ENCODE measurements at places on chromosomes 5 and 9. TPM values are rescaled to one million over a fixed set of nuclear protein-coding genes. Genes with fewer than 3 reads are reported as not detected.

Gene TMEFF1
- 2.6 TPM for polyA plus RNA-seq

Gene CARTPT
- not detected for polyA plus RNA-seq

Gene BTNL9
- polyA plus RNA-seq, result 21.5 TPM

Gene NPR3
- polyA plus RNA-seq, result 41.4 TPM

Gene ZDHHC11B
- polyA plus RNA-seq, result 41.6 TPM

Gene TLE1
- polyA plus RNA-seq, result 39.9 TPM

Gene CCDC112
- 15.4 TPM for polyA plus RNA-seq

Gene KLHL9
- polyA plus RNA-seq, result 45.5 TPM

Gene SLC22A4
- polyA plus RNA-seq, result 3.0 TPM

Gene PCAT7
- 0.51 TPM for polyA plus RNA-seq

All from left lung (tissue), 14 donors.